ENCODE measurements at places on chromosomes 7 and 10.
A peak's percentile ranks its signal among the peaks of the same experiment; 100 is the strongest.

DNA sequence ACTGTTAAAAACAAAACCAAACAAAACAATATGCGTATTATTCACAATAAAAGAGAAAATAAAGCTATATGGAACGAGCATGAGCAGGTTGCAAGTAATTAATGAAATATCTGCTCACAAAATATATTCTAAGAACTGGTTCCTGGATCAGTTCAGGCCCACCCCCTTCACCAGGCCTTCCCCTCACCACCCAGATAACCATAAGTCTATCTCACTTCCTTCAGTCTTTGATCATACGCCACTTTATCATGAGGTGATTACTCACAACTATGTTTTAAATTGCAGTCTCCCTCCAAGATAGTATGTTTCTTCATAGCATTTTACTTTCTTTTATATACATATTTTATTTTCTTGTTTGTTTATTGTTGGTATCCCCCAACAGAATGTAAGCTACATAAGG lies 263.1 kb upstream of the HGF start:
- no peak for DNase-seq

GRCh38 chr7:20030417-20030816 lies 186.8 kb downstream of the MACC1 start:
- DNase-seq: no peak

DNA sequence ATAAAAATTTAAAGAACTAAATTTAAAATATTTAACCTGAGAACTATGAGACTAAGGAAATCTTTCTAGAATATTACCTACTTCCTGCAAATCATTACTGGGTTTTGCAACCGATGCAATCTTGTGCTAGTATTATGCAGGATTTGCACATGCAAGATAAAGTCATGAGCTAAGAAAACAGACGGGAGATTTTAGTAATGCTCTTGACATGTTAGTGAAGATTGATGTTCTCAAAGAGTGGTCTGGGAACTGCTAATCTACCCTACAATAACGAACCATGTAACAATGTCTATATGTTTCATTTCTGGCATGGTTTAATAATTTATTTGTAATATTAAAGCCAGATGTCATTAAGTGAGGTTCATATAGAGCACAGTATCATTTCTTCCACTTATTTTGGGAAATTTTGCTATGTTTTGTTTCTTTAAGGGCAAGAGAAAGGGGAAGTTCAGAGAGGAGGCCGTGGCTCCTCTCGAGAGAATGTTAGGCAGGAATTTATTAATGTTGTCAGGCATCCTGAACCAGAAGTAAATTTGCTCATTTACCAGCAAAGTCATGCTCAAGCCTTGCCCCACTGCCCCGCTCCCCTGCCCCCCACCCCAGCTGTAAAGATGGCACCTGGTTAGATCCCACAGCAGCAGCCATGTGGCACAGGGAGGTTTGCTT lies 22.8 kb downstream of the LRRC17 start:
- DNase-seq: no peak

DNA sequence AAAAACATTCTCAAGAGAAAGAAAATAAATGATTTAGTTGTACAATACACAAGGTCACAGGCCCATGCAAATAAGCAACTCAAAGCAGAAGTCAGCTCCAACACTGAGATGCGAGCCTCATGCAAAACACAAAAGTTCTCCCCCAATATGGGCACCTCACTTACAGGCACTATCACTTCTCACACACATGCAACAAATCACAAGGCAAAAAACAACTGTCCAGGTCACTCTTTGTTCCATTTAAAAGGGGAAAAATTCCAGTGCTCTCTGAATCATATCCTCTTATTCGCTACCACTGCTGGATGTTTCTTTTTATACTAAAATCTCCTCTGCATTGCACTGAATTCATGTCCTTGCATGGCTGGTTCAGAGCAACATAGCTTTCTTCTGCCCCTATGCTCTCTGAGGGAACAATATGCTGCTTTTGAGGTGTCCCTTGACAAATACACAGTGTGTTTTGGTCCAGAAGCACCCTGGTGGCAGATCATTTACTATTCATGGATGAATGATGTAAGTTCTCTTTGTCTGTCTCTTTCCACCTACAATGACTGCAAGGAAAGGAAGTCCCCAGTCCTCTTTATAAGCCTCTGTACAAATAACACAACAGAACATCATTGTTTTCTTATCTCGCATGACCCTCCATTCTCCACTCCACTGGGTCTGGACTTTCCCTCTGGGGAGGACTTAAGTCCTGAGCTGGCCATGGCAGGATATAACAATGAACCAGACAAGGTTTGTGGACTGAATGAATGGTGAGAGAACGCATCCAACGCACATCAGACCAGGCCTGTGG lies 85.4 kb upstream of the GSDME start:
- no peak for DNase-seq

GRCh38 chr10:73774637-73775036 lies 7.2 kb upstream of the CHCHD1 start:
- DNase-seq: no peak

DNA sequence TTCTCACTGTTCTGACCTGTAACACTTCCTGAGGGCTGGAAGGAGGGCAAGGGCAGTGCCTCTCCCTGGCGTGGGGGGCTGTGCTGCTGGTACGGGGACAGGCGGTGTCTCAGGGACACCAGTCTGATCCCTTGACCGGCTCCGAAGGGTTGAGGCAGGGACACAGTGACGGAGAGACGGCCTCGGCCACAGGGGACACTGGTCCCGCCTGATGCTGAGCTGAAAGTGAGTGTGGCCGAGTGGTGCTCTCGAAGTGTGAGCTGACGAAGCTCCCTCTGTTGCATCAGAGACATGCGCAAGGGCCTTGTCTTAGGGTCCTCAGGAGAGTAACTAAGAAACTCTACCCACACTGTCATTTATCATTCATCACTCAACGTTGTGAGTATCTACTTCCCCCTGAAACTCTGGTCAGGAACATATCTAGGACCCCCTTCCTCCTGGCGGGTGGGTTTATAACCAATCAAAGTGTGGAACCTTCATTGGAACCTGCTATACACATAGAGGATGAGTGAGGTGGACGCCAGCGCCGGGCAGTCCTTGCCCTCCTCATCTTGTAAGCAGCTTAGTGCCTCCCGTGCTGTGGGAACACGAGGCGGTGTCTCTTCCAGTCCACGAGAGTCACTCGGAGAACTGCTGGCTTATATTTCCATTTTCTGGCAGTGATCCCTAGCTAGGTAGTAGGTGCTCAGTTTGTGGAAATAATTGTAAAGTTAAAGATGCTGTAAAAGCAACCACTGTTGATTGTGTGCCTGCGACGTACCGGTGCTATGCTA lies 283.1 kb downstream of the DNAJB6 start:
- no peak for DNase-seq

- DNase-seq: no peak
Observed at GRCh38 chr10:69489506-69490090, 38.3 kb downstream of the TSPAN15 start.

- DNase-seq: no peak
Observed at GRCh38 chr10:73018632-73019031, 64.0 kb upstream of the PLA2G12B start.

- DNase-seq: no peak
Observed at GRCh38 chr10:117677239-117677638, 134.7 kb downstream of the EMX2 start.

DNA sequence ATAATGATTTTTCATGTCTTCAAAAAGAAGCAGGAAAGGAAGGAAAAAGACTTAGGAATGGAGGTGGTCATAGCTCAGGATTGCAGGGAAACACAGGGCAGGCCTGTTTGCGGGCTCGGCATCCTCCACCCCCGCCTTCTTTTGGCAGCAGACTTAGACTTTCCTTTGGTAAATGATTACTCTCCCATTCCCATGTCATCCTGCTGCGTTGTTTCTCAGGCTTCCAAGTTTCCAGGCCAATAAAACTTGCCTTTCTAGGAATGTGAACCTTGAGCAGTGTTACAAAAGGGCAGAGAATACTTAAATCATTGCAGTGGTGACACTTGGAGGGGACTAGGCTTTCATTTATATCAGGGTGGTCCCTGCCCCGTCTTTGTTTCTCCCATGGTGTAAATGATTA lies 34.0 kb upstream of the DGKB start:
- DNase-seq: peak; percentile 25

DNA sequence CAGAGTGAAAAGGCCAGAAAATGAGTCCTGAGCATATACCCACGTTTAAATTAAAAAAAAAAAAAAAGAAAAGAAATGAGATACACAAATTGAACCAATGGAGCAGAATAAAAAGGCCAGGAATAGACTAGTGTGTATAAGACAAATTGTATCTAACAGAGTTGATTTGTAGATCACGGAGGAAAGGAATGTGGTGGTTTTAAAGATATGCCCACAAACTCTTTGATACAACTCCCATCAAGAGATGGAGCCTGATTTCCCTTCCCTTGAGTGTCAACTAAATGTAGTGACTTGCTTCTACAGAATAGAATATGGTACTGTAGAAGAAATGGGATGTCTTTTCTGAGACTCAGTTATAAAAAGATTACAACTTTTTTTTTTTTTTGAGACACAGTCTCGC lies 10.4 kb downstream of the SYPL1 start:
- DNase-seq: no peak

GRCh38 chr10:68756246-68756645 lies 35.2 kb downstream of the CCAR1 start:
- no peak for DNase-seq

- no peak for DNase-seq
Observed at GRCh38 chr10:11478807-11479206, 132.6 kb downstream of the USP6NL start.

DNA sequence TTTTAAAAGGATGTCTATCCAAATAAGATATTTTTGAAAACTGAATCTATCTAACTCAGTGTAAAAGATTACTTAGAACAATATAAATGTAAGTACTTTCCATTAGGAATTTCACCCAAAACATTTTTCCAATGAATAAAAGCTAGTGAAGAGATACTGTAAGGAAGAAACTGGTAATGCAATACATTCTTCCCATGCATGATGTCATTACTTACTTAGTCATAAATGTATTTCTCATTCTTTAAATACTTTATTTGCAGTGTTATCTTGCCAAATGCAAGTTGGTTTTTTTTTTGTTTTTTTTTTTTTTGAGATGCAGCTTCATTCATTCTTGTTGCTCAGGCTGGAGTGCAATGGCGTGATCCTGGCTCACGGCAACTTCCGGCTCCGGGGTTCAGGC lies 265.6 kb downstream of the PHF14 start:
- no peak for DNase-seq

DNA sequence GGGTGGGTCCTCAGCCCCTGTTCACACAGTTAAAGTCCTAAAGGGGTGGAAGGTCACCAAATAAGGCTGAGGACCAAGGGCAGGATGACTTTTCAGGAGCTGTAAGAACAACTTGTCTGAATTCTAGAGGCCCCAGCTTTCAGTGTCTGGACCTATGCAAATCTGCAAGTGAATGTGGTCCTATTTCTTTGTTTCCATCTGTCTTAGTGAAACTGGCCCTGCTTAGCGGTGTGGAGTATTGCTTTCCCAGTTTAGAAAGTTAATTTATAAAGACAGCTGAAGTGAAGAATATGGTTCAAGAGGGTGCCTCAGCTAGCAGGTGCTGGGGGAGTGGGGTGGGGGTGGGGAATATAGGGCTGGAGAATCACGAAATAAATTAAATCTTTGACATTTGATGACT lies 40.1 kb downstream of the HHEX start:
- no peak for DNase-seq

DNA sequence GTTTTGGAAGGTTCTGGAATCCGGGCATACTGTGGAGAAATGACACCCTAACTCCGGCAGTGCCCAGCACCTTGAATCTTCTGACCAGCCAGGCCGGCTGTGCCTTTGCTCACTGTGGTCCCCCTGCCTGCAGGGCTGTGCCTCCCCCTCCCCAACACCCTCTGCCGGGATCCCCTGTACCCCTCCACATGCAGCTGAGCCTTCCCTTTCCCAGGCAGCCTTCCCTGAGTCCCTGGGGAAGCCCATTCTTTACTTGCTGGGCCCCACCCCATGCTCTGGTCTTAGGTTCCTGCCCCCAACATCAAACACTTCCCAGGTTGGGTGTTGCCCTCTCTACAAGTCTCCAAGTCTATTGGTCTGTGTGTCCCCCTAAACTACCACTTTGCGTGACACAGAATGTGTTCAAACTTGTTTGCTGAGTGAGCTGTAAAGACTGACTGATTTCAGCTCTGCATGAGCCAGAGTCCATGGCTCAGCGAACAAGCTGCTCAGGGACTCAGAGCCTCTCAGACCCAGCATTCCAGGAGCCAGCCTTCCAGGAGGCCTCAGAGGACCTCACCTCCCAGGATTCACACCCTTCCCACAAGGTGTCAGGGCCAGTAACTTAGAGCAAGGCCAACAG lies 31.6 kb downstream of the CALML5 start:
- no peak for DNase-seq

- no peak for DNase-seq
Observed at GRCh38 chr10:89393898-89394297, 1.5 kb downstream of the IFIT1 start.

DNA sequence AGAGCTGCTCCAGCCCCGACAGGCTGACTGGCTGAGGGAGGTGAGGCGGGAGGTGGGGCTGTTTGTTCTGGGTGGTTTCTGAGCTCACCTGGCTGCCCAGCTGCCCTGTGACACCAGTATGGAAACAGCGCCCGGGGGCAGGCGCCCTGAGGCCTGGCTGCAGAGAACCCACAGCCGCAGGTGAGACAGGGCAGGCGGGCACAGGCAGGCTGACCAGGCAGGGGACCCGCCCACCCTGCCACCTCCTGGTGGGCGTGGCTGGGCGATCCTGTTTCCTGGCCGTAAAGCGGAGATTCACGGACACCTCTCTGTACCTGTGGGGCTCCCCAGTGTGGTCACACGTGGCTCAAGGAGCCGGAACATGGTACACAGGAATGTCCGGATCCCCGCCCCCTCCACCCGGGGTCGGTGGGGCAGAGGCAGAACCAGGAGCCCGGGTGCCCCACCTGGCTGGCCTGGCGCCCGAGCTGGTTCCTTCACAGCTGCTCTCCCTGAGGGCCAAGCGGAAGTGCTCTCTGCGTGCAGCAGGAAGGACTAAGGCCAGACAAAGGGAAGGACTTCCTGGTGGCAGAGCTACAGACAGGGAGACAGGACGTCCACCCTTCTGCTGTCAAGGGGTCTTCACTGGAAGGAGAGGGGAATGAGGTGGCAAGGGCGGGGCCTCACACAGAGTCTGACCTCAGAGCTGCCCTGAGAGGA lies 3.9 kb downstream of the MICALL2 start:
- DNase-seq: no peak

DNA sequence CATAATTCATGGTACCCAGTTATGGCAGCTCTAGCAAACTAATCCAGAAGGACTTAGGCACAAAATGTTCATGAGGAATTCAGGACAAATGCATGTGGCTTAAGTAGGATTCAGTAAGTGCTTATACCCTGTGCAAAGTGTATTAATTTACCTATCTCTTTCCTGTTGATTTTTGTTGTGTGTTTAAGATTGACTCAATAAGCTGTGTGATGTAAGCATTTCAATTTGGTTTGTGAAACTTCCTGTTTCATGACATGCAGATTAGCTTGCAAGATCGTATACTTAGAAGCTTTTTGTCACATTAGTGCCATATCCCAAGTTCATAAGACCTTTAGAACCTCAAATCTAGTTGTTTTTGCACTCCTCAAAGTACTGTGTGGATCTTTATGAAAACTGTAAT lies 416.7 kb downstream of the ARL4A start:
- no peak for DNase-seq

Measured in midbrain (tissue), 1 donor.